ENCODE measurements at places on chromosomes 13 and 19. TPM values are rescaled to one million over a fixed set of nuclear protein-coding genes. Genes with fewer than 3 reads are reported as not detected.

The MISP gene
- 0.36 TPM for total RNA-seq

The MRPL4 gene
- total RNA-seq, result 60.3 TPM

The EFNA2 gene
- total RNA-seq, result 8.4 TPM

The CEACAM4 gene
- total RNA-seq, result not detected

The SCGB2B2 gene
- total RNA-seq, result 0.31 TPM

The ZNF723 gene
- not detected for total RNA-seq

The CYSLTR2 gene
- 0.48 TPM for total RNA-seq

The LILRB3 gene
- total RNA-seq, result not detected

The CALR3 gene
- total RNA-seq, result not detected

The CYP2F1 gene
- not detected for total RNA-seq

The EDNRB gene
- 3.2 TPM for total RNA-seq

The PGLYRP1 gene
- total RNA-seq, result not detected

The PROZ gene
- not detected for total RNA-seq

The SPC24 gene
- total RNA-seq, result 2.0 TPM

The LRRC63 gene
- total RNA-seq, result not detected

The ELAVL1 gene
- total RNA-seq, result 107 TPM

The CABP5 gene
- total RNA-seq, result not detected

The ZNF561 gene
- 133 TPM for total RNA-seq

The FGF22 gene
- not detected for total RNA-seq

The STARD13 gene
- total RNA-seq, result 28.7 TPM

The NKG7 gene
- not detected for total RNA-seq
